ENCODE measurements at places on chromosomes 5 and 9.

GRCh38 chr9:4519604-4520003 is 29.3 kb downstream of the SLC1A1 start:
- DNase-seq = no peak

GRCh38 chr9:108960331-108960730 is 26.1 kb downstream of the ABITRAM start:
- DNase-seq = no peak

DNA sequence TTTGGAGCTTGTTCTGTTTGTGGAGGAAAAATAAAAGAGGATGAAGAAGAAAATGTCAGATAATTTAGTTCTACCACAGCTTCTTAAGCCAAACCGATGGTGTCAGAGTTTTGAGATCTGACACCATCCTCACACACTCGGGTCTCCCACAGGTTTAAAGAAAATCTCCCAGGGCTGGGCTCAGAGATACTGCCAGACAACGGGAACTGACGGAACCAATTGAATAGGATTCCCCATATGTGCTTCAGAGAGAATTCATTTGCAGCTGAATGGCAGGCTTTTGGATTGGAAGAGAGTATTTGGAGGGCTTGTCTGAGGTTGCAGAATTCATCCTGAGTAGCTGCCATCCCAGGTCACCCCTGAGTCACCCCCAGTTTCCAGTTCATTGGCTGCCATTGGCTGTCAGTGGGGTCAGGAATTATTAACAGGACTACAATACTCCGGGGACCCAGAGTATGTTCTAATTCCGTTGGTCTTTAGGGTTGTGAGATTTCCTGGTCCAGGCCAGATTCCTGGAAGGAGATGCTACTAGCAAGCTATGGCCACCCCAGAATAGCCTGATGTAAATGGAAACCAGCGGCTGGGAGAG is 131.3 kb downstream of the PDZD2 start:
- no peak for DNase-seq

DNA sequence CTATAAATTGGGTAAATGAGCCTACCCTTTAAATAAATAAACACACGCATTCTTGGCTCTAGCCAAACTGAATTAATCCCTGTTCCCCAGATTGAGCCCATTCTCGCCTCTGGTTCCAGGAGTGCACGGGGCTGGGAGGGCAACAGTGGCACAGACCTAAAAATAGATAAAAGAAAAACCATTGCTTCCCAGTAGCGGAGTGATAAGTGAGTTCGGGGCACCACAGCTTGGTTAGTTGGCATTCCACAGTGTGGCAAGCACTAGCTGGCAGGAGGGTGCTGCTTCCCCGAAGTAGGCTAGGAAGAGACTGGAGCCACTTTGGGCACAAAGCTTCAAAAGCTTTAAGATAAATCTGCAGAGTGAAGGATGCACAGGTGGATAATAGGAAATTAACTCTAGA is 322.2 kb upstream of the SGCD start:
- DNase-seq = no peak

GRCh38 chr5:158879993-158880392 is 219.7 kb downstream of the EBF1 start:
- no peak for DNase-seq

DNA sequence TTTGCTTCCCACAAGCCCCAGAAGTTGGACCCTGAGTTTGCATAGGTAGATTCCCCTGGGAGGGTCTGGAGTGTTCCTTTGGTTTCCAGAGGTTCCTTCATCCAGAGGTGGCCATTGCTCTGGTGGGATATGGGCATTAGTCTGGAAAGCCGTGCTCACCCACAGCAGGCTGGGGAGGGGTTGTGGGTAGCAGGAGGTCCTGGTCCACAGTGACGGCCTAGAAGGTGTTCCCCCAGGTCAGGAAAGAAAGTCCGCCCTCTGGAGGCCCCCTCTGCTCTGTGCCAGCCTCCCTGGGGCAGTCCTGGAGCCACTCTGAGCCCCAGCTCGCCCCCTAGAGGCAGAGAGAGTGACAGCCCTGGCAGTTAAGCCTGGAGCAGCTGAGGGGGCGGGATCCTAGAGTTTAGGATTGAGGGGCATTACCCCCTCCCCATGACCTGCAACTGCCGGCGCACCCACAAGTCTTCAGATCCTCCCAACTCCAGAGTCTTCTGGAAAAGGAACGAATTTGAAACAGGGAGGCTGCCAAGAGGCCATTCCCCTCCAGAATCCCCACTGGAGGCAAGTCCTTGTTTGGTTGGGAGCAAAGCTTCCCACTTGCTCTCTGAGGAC is 36.8 kb downstream of the NDST1 start:
- DNase-seq = peak; percentile 98

DNA sequence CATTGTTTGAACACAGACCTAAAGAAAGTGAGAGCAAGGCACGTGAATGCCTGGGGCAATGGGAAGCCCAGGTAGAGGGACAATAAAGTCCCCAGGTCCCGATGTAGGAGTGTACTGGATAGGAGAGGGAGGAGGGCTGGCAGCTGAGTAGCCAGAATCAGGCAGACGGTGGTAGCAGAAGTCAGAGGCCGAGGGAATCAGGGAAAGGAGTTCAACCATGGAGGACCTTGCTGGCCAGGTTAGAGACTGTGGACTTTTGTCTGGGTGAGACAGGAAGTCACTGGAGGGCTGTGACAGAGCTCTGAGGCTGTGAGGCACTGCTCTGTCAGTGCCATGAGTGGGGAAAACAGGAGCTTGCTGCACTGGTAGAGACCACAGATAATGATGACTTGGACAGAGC is 248.2 kb downstream of the EFNA5 start:
- no peak for DNase-seq

DNA sequence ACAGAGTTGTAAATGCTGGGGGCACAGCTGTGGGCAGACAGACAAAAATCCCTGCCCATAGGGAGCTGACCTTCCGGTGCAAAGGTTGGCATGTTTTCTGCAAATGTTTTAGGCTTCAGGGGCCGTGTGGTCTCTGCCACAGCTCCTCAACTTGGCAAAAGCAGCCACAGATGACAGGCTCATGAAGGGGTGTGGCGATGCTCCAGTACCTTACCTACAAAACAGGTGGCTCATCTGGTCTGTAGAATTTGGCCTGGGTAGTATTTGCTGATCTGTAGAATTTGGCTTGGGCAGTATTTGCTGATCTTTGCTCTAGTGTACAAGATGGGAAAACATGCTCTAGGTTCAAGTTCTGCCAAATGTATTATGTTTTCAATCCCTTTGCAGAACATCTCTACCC is 283.9 kb downstream of the GADD45G start:
- DNase-seq = no peak

GRCh38 chr5:113293975-113294310 is 140.8 kb downstream of the TSSK1B start:
- no peak for DNase-seq

GRCh38 chr5:139113892-139114291 is 84.3 kb downstream of the SIL1 start:
- no peak for DNase-seq

GRCh38 chr5:135376961-135377624 is 21.9 kb downstream of the MACROH2A1 start:
- DNase-seq = peak; percentile 32

DNA sequence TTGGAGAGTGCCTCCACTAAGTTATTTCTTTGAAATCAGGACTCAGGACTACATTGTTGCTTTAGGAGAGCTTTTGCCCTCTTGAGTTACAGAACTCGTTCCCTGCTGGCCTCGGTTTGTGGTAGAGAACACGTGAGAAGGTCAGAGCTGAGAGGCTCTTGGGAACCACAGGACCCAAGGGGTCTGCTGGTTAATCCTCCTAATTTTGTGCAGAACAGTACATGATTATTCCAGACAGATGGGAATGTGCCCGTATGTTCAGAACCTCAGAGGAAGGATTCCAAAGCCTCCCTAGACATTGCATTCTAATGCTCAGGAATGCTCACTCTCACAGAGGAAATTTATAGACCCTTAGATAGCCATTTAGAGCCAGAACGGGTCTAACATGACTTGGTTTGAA is 25.2 kb upstream of the BASP1 start:
- no peak for DNase-seq

- DNase-seq = no peak
Observed at GRCh38 chr5:152462021-152462721, 57.1 kb upstream of the NMUR2 start.

GRCh38 chr5:142982821-142983200 is 212.6 kb downstream of the ARHGAP26 start:
- no peak for DNase-seq

DNA sequence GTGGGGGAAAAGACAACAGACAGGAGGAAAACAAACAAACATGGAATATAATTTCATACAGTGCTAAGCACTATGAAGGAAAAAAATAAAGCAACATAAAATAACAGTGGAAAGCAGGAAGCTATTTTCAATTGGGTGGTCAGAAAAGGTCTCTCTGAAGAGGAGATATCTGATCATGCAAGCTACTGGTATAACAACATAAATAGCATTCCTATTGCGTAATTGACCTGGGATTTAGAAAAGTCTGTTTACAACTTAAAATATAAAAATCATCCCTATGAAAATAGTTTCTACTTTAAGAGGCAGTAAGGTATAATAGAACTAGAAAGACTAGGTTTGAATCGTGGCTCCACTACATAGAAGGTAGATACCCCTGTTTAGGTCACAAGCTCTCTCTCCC is 61.4 kb downstream of the FBXW11 start:
- no peak for DNase-seq

- DNase-seq = no peak
Observed at GRCh38 chr5:107112216-107112615, 558.5 kb downstream of the EFNA5 start.

DNA sequence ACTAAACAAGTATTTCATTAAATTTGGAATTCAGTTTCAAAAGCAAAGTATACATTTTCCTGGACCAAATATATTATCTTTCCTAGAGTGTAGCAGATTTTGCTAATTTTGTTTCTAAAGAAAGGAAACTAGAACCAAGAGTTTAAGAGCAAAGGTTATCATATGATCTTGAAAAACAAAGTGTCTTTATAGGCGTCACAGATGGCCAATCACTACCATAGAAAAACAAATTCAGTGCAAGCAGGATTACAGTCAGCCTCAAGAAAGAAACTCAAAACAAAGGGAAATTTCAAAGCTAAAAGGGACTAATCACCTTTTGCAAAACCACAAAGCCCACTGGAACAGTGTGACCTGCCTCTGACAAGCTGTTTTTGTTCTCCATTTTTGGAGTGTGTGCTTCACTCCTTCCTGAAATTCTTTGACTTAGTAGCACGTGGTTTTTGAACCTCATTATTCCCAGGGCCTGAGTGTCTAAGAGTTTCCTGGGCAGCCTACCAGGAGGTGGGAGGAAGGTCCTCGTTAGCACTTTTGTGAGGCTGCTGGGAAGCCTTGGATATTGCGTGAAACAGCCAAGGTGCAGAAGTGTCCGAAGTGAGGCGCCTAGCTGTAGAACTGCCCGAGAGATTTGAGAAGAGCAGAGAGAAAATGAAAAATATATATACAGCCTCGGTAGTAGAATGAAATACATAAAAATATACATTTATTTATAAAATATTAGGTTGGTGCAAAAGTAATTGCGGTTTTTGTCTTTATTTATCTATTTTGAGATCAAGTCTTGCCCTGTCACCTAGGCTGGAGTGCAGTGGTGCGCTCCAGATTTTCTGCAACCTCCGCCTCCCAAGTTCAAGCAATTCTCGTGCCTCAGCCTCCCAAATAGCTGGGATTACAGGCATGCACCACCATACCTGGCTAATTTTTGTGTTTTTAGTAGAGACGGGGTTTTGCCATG is 246.1 kb downstream of the MARCHF11 start:
- no peak for DNase-seq

- no peak for DNase-seq
Observed at GRCh38 chr5:175683921-175684320, 26.1 kb downstream of the HRH2 start.

DNA sequence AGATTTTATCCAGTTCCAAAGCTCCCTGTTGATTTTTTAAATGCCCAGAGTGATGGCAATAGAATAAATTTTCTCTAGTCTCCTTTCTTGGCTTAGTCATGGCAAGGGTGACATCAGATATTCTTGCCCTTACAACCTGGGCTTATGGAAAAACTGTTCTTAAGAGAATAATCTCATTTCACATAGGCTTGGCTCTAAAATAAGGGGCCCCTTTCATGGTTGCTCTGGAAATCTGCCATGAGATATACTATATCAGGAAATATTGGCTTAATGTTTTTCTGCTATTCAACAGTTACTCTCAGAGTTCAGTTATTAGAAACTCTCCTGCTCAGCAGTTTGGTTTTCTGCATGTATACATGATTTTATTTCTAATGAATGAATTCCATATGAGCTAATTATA is 7.8 kb downstream of the HMHB1 start:
- no peak for DNase-seq

GRCh38 chr5:114360816-114361723 is 800 bp upstream of the KCNN2 start:
- peak; percentile 35 for DNase-seq

GRCh38 chr5:36669015-36669651 is 62.7 kb downstream of the SLC1A3 start:
- DNase-seq = no peak

DNA sequence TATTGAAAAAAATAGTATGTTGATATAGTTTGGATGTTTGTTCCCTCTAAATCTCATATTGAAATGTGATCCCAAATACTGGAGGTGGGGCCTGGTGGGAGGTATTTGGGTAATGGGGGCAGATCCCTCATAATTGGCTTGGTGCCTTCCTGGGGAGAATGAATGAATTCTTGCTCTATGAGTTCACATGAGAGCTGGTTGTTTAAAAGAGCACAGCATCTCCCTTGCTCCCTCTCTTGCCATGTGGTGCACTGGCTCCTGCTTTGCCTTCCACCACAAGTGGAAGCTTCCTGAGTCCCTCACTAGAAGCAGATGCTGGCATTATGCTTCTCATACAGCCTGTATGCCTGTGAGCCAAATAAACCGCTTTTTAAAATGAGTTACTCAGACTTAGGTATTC is 154.8 kb downstream of the ADAMTS6 start:
- no peak for DNase-seq

DNA sequence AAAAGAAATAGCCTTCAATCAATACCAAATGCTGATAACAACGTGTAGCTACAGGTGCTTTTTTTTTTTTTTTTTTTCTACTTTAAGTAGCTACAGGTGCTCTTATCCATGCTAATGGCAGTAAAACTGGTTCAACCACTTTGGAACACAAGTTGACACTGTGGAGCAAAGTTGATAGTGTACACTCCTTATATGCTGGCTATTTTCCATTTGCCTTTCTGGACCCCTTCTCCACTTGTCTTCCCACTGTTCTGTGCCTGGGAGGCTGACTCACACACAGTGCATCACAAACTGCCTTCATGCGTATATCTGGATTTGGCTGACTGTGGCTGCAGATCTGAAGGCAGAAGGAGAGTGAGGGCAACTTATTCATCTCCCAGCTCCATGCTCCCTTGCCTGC is 247.9 kb downstream of the MSX2 start:
- no peak for DNase-seq

GRCh38 chr5:76294573-76294972 is 108.5 kb upstream of the IQGAP2 start:
- no peak for DNase-seq

DNA sequence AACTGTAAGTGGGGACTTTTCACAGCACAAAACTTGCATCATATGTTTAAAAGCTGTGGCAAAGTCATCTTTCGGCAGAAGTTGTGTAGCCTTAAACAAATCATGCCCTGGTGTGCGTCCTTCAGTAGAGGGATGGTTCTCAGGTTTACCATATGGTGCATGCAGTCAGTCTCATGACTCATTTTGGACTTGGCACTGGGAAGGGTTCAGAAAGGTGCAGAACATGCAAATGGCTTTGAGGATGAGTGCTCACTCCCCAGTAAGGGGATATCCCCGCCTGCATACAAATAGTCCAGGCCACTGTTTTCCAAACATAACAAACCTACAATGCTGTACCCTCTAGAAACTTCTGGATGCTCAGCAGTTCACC is 260.3 kb downstream of the NDUFS4 start:
- DNase-seq = peak; percentile 16

- no peak for DNase-seq
Observed at GRCh38 chr5:118208031-118208453, 780.3 kb downstream of the DTWD2 start.

GRCh38 chr5:150082889-150083288 is 3.5 kb downstream of the CSF1R start:
- DNase-seq = no peak

All from GM12892 (cell line).